Keratinocyte (primary cell): ENCODE measurements at places on chromosomes 3 and 15. TPM values are rescaled to one million over a fixed set of nuclear protein-coding genes. Genes with fewer than 3 reads are reported as not detected.
A peak's percentile ranks its signal among the peaks of the same experiment; 100 is the strongest.

DNA sequence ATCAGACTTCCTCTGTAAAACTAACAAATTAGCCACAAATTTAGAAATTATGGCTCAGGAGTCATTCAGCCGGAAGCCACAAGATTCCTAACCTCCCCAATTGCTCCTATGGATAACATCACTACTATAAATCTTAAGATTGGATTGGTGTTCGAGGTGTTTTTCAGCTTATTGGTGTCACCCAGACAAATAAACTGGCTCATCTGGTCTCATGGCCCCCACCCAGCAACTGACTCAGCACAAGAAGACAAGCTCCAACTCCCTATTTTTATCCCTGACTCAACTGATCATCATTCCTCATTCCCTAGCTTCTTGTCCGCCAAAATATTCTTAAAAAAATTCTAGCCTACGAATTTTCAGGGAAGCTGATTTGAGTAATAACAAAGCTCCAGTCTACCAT is 135.1 kb upstream of the STRIT1 start:
- H3K36me3 ChIP-seq: no peaks in the 10 kb centered on the region
- H3K4me1 ChIP-seq: peaks cover 10% of the 10 kb centered on the region
- H3K4me3 ChIP-seq: no peak overlapping the region
- H3K27me3 ChIP-seq: no peaks in the 10 kb centered on the region
- H3K27ac ChIP-seq: no peak overlapping the region

PRKCD gene
- polyA plus RNA-seq: 24.7 to 32.1 TPM (median 25.1 TPM) in 3 replicates

- H3K27ac ChIP-seq: no peak overlapping the region
- H3K4me3 ChIP-seq: no peak overlapping the region
- no peak for DNase-seq
Measured at GRCh38 chr3:72143322-72143721, 358.4 kb upstream of the PROK2 start.

GPR27 gene
- polyA plus RNA-seq: 0.03 to 0.14 TPM (median 0.12 TPM) in 3 replicates

DNA sequence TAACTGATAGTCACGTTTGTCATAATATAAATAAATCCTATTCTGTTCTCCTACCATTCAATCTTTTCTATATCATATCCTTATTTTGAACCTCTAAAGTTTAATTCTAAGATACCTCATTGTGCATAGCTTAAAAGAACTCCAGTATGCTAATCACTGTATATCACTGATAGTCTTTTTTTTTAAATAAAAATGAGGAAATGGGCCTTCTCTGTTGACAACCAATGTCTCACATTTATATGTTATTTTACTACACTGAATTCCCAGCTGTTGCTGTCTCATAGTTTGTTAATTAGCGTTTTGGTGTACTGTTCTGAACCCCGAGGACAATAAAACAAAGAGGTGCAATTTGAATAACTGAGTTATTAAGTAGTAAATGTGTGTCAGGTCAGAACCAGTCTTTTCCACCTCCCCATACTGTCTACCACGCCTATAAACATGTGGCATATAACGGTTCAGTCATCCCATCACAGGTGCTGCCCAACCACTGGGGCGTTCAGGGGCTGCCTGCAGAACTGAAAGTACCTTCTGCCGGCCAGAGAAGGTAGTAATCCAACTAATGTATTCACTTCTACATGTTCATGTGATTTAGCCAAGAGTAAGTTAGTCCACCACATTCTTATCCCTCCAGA is 14.9 kb downstream of the CBLB start:
- no peak overlapping the region for H3K27ac ChIP-seq
- H3K4me1 ChIP-seq: no peaks in the 10 kb centered on the region
- H3K27me3 ChIP-seq: no peaks in the 10 kb centered on the region
- no peak overlapping the region for H3K4me3 ChIP-seq

- H3K36me3 ChIP-seq: no peaks in the 10 kb centered on the region
- H3K4me1 ChIP-seq: no peaks in the 10 kb centered on the region
- DNase-seq: no peak
- H3K27ac ChIP-seq: no peak overlapping the region
Measured at GRCh38 chr3:33980252-33980651, 181.8 kb downstream of the PDCD6IP start.

DNA sequence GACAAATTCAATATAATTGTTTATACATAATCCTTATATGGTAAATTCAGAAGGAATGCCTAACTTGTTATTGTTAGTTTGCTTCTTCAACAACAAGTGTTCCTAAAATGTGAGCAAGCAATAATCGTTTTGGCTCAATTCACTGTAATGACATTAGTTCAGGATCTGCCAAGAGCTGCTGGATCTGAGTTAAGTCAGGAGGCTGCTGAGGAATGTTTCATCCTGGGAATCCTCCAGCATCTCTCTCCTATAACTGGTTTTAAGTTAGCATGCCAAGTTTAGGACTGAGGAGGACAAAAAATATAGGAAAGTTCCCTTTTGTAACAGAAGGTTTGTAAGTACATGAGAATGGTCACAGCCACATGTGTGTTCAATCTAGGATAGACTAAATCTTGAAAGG is 4.9 kb upstream of the GTF2A2 start:
- H3K36me3 ChIP-seq: no peaks in the 10 kb centered on the region
- H3K27ac ChIP-seq: no peak overlapping the region
- H3K4me3 ChIP-seq: no peak overlapping the region
- no peak for DNase-seq

DNA sequence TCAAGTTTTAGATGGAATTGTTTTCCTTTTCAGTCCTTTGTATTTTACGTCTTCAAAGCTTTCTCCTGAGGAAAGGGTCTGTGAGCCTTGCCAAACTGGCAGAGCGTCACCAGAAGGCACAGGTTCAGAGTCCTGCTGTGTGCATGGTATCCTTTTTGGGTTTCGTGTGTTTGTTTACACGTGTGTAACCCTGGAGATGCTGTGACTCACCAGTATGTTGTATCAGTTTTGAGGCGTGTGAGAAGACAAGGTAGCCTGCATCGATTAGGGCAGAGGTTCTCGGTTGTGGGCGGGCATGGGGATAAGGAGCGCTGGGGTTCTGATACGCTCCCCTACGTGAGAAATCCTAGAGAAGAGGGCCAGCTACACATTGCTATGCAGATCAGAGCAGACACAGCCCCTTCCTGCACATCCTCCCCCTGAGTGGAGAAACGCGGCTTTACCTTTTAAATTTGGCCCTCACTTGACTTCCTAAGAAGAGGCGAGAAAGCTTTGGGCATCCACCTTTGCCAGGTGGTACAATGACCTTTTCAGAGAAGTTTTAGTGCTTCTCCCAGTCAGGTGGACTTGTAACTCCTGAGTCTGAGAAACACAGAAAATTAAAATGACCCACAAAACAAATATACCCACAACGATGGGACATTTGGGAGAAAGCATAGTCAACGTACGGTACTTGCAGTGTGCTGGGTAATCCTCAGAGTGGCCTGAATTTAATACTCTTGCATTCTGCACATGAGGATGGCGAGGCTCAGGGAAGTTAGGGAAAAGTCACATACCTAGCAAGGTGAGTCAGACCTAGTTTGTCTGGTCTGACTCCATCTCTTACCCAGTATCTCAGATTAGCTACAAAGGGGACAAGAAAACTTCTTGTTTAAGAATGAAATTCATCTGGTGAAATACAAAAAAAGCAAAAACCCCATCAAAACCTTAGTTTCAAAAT is 38.1 kb downstream of the TRAK1 start:
- H3K4me1 ChIP-seq: peaks cover 25% of the 10 kb centered on the region
- peaks cover 12% of the 10 kb centered on the region for H3K36me3 ChIP-seq
- peak overlapping the region; percentile 95 for H3K27ac ChIP-seq
- DNase-seq: no peak

MYO5C gene
- polyA plus RNA-seq: 0.16 to 0.20 TPM (median 0.19 TPM) in 3 replicates

ATP8B4 gene
- polyA plus RNA-seq: 0.03 to 0.15 TPM (median 0.05 TPM) in 3 replicates

- DNase-seq: no peak
- H3K36me3 ChIP-seq: no peaks in the 10 kb centered on the region
- H3K4me1 ChIP-seq: no peaks in the 10 kb centered on the region
- H3K27me3 ChIP-seq: no peaks in the 10 kb centered on the region
- H3K27ac ChIP-seq: no peak overlapping the region
- no peak overlapping the region for H3K4me3 ChIP-seq
Measured at GRCh38 chr3:108736821-108737220, 20.4 kb downstream of the RETNLB start.

- no peaks in the 10 kb centered on the region for H3K36me3 ChIP-seq
- peaks cover 7% of the 10 kb centered on the region for H3K4me1 ChIP-seq
- H3K27ac ChIP-seq: no peak overlapping the region
- no peaks in the 10 kb centered on the region for H3K27me3 ChIP-seq
- no peak overlapping the region for H3K4me3 ChIP-seq
Measured at GRCh38 chr15:92429378-92430068, 35.8 kb downstream of the ST8SIA2 start.

- no peak for DNase-seq
- H3K27me3 ChIP-seq: no peaks in the 10 kb centered on the region
- H3K4me3 ChIP-seq: no peak overlapping the region
- H3K4me1 ChIP-seq: no peaks in the 10 kb centered on the region
- no peak overlapping the region for H3K27ac ChIP-seq
- H3K36me3 ChIP-seq: no peaks in the 10 kb centered on the region
Measured at GRCh38 chr3:143601723-143602484, 246.4 kb downstream of the SLC9A9 start.

CAMK2N2 gene
- 0.06 to 0.29 TPM (median 0.18 TPM) in 3 replicates for polyA plus RNA-seq

IL17RE gene
- 10.7 to 24.4 TPM (median 16.0 TPM) in 3 replicates for polyA plus RNA-seq

DNA sequence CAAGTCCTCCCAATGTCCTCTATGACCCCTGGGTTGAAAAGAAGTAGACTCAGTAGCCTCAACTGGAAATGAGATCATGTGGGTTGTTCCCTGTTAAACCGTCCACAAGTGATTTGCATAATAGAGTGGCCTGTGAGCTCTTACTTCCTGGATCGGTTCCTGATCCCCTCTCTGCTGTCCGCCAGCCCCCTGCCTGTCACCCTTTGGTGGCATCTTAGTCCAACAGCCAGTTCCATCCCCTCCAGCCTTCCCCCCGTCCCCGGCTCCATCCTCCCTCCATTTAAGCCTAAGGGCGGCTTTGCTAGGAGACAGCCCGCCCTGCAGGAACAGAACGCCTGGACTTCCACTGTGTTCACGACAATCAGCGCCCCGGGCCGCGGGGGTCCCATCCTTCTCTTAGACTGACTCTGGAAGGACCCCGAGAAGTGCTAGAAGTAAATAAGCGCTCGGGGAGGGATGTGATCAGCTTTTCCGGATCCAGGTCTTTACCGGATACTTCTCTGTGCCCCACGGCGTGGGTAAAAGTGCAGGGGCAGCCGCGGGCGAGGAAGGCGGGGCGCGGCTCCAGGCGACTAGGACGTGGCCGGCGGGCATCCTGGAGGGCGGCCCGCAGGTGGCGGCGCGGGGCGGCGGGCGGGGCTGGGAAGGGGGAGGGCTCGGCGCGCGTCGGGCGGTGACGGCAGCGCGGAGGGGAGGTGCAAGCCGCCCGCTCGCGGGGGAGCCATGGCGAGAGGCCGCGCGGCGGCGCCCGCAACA is 51.2 kb upstream of the ULK4 start:
- no peak overlapping the region for H3K27ac ChIP-seq
- no peak for DNase-seq

DNA sequence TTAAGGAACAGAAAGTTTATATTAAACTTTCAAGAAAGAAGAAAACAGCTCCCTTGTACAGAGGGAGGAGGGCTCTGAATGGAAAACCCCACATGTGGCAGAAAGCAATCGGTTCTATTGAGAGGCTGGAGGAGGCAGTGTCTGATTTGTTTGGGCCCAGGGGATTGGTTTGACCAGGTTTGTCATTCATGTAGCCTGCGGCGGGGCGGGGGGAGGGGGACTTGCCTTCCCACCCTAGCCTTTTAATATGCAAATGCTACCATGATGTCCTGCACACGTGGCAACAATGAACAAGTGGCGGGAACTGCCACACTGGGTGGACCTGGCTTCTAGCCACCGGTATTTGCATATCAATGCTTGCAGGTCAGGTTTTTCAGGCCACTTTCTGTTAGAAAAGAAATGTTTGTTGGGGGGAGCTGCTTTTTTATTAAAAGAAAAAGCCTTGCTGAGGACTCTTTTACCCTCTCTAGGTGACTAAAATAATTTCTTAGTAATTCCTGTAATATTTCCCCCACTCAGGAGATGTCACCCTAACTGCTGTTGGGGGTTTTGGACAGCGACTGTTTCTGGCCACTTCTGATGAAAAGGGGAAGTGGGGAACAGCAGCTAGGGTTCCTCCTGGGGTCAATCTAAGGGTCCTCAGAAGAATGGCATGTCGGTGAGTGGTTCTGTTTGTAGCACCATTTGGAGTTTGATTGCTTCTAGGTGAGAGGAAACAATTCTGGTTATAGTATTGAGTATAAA is 691.2 kb downstream of the TBL1XR1 start:
- no peak overlapping the region for H3K27ac ChIP-seq
- no peaks in the 10 kb centered on the region for H3K4me1 ChIP-seq
- no peak for DNase-seq
- H3K4me3 ChIP-seq: no peak overlapping the region
- H3K36me3 ChIP-seq: no peaks in the 10 kb centered on the region

CCDC9B gene
- 6.3 to 9.6 TPM (median 7.4 TPM) in 3 replicates for polyA plus RNA-seq

- H3K4me3 ChIP-seq: no peak overlapping the region
- no peaks in the 10 kb centered on the region for H3K4me1 ChIP-seq
- H3K27me3 ChIP-seq: no peaks in the 10 kb centered on the region
- DNase-seq: no peak
Measured at GRCh38 chr15:22877607-22878006, 39.1 kb downstream of the NIPA2 start.

- H3K4me3 ChIP-seq: no peak overlapping the region
- no peak overlapping the region for H3K27ac ChIP-seq
- no peaks in the 10 kb centered on the region for H3K27me3 ChIP-seq
- no peaks in the 10 kb centered on the region for H3K4me1 ChIP-seq
- no peak for DNase-seq
Measured at GRCh38 chr3:29475854-29476253, 195.0 kb downstream of the RBMS3 start.

FANCD2OS gene
- not detected in 3 replicates for polyA plus RNA-seq

ADAMTS9 gene
- 0.18 to 0.43 TPM (median 0.26 TPM) in 3 replicates for polyA plus RNA-seq

DNA sequence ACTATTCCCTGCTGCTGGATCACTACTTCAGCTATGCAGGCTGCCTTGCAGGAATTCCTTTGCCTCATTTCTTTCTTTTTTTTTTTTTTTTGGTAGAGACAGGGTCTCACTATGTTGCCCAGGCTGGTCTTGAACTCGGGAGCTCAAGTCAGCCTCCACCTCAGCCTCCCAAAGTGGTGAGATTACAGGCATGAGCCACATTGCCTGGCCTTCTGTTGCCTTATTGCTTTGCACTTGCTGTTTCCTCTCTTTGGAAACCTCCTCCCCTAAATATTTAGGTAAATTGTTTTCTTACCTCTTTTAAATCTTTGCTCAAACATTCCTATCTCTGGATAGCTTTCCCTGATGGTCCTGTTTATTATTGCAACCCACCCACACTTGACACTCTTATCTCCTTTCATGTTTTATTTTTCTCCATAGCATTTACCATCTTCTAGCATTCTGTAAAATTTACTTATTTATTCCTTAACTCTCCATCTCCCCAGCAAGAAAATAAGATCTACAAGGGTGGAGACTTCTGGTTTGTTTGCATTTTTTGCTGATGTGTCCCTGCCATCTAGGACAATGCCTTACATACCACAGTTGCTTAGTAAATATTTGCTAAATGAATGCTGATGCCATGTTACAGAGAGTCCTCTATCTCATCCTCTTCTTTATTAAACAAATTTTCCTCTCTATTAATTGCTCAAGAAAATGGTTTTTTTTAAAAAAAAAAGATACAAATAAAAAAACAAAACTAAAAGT is 134.8 kb downstream of the P2RY1 start:
- no peak overlapping the region for H3K4me3 ChIP-seq

- no peak overlapping the region for H3K4me3 ChIP-seq
- no peak for DNase-seq
- no peaks in the 10 kb centered on the region for H3K36me3 ChIP-seq
- no peaks in the 10 kb centered on the region for H3K27me3 ChIP-seq
- H3K27ac ChIP-seq: no peak overlapping the region
- peaks cover 23% of the 10 kb centered on the region for H3K4me1 ChIP-seq
Measured at GRCh38 chr3:31065765-31066164, 171.3 kb upstream of the GADL1 start.

GRCh38 chr3:135012101-135012500 is 217.0 kb downstream of the EPHB1 start:
- H3K27me3 ChIP-seq: no peaks in the 10 kb centered on the region
- H3K27ac ChIP-seq: no peak overlapping the region
- H3K36me3 ChIP-seq: no peaks in the 10 kb centered on the region
- no peaks in the 10 kb centered on the region for H3K4me1 ChIP-seq
- no peak overlapping the region for H3K4me3 ChIP-seq
